ENCODE measurements at places on chromosomes 1 and 21. TPM values are rescaled to one million over a fixed set of nuclear protein-coding genes. Genes with fewer than 3 reads are reported as not detected.

DNA sequence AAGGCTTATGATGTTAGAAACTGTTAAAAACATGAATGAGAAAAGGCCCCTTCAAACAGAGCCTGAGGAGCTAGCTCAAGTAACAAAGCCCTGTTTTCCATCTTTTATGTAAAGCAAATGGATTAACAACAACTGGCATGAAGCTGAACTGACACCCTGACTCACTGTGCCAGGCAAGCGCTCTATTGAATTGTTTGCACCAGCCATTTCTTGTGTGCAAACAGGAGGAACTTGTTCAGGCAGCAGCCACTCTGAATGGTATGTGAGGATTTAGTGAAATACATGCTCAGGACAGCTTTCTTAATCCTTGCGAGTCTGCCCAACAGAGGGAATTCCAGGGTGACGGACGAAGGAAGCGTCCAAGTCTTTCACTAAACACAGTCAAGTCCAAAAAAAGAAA is 291.1 kb upstream of the ADGRL2 start:
- DNase-seq: peak; percentile 84

SCCPDH gene
- total RNA-seq: 11.9 TPM

MYCL gene
- 5.6 TPM for total RNA-seq

DNA sequence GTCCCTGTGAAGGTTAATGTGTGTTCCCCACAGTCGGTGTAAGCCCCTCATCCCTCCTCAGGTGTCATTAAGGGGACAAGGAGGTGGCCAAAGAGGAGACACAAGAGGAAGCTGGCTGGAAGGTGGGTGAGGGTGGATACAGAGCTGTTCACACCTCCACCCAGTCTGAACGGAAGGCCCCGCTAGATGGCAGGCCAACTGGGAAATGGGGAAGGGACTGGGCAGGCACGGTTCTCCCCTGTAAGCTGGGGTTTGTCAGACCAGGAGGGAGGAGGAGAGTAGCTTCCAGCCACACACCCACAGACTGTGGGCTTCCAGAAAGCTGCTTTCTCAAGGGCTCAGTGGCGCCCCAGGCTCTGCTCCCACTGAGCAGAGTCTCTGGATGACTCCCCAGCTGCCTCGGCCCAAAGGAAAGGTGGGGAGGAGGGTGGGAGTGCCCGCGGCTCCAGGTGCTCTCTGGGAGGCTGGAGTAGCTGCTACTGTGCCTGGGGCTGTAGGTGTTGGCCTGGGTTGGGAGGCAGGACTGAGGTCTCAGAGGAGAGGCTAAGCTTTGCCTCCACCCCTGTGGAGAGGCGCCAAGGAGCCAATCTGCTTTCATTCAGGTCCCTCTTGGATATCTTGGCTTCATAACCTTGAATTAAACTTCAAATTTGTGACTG is 41.2 kb downstream of the PCP4 start:
- DNase-seq: no peak

FCRL6 gene
- not detected for total RNA-seq

Data from foreskin keratinocyte (primary cell).